Activated T-helper 1 cell treated with anti-CD3 and anti-CD28 coated beads, Interleukin-2, amount 50 U/mL, for 16 hours (primary cell): ENCODE measurements at places on chromosomes 7 and 10.
A peak's percentile ranks its signal among the peaks of the same experiment; 100 is the strongest.

- DNase-seq: no peak
These were observed 27.6 kb upstream of the PLPP4 start for GRCh38 chr10:120429395-120429794.

- no peak for DNase-seq
These were observed 4.5 kb upstream of the NODAL start for GRCh38 chr10:70445718-70446657.

DNA sequence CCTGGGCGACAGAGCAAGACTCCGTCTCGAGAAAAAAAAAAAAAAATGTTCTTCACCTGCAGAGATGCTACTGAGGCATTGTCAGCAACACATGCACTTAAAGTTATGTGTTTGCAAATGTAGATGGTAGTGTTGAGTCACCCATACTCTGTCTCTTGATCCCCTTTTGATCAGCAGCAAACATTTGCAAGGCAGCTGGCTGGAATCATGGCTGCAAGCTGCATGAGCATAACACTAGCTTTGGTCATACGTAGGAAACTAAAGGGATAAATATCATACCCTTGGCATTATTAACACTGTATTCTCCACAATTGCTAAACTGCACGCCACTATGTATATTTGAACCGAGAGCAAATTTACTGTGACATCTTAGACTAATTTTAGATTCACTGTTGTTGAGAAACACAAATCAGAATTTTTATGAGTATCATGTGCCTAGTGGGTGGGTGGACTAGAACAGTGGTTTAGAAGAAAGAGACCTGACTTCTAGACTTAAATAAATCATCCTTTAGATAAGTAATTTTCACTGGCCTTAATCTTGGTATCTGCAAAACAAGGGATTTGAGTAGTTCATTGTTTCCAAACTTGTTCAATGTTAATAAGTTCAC, 229.3 kb upstream of the MEOX2 start:
- DNase-seq: no peak

DNA sequence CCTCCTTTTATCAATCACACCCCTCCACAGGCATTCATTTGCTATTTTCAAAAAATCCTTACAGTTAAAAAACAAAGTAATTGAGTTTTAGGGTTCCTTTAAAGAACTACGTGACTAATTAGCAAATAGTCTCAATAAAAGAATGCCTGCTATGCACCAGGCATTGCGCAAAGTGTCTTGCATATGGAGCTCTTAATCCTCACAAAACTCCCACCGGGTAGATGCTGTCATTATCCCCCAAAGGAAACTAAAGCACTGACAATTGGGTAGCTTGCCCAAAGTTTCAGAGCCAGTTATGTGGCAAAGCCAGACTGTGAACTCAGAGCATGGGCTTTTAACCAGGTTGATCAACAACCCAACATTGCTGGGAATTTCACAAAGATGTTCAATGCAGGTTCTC, 305.7 kb downstream of the ELMO1 start:
- no peak for DNase-seq

GRCh38 chr10:113073549-113074189, 123.6 kb downstream of the TCF7L2 start:
- DNase-seq: no peak

DNA sequence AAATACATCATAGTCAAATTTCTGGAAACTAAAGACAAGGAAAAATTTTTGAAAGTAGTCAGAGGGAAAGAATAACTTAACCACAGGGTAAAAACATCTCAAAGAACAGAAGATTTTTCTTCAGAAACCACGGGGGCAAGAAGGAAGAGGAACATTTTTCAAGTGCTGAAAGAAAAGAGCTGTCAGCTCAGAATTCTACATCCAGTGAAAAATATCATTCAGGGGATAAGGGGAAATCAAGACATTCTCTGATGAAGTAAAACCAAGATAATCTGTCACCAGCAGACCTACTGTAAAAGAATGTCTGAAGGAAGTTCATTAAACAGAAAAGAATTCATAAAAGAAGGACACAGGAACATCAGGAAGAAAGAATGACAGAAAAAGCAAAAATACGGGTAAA, 111.2 kb upstream of the TMEM72 start:
- no peak for DNase-seq

DNA sequence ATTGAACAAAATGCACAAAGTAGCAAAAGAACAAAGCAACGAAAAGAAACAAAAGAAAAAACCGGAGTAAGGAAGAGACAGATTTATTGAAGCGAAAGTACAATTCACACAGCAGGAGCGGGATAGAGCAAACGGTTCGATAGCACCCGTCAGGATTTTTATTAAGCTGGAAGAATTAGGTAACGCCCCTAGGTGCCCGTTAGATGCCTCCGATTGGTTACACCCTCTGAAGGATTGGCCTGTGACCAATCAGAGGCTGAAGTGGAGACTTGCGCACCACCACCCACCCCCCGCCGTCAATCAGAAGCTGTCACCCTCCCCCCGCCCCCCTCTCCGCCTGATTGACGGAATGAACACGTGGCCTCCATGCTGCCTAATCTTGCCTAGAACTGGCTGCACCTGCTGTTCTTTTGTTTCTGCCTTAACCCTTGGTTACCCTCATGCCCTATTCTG, 16.8 kb downstream of the OCM2 start:
- no peak for DNase-seq

DNA sequence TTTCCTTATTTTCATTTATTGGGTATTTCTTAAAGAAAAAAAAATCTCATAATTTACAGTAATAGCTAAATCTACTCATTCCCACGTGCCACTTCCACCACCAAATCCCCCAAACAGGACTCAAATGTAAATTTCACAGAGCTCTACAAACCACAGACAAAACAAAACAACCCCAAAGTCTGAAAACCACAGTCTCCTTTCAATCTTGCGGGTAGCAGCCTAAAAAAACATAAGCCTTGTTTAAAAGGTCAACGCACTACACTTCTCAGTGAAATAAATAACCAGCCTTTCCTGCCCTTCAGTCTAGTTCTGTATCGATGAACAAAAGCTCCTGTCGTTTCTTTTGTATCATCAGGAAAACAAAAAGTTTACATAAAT, 121.8 kb upstream of the AFAP1L2 start:
- no peak for DNase-seq

- DNase-seq: no peak
These were observed 136.2 kb upstream of the FZD8 start for GRCh38 chr10:35778306-35778705.

DNA sequence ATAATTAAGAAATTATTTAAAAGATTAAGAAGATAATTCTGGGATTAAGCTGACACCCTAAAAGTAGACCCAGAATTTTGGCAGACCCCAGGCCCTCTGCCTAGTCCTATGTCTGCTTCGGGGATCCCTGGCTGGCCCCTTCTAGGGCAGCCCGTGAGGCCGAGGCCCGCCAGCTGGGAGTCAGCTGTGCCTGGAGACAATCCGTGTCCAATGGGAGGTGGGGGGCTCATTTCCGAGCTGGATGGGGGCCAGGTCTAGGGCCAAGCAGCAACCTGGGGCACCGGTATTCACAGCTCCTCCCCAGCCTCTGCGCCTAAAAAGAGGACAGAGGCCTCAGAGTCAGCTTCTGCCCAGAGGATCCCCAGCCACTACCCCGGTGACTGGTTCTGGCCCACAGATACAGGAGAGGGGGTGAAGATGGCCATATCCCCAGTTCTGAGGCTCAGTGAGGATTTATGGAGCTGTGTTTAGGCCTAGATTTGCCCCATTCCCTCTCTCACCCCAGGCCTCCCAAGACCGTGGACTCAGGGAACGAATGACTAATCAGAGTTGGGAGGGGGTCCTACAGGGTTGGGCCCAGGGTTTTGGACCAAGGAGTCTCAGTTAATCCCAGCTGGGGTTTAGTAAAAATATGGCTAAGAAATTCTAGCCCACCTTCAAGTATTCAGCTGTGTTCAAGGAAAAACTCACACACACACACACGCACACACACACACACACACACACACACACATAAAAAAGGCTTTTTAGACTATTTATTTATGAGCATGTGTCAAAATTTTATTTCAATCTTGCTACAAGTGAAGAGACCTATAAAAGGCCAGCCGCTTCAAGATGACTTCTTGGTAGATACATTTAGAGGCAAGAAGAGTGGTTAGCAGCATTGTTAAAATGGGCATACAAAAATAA, 37.4 kb upstream of the LBX1 start:
- no peak for DNase-seq

DNA sequence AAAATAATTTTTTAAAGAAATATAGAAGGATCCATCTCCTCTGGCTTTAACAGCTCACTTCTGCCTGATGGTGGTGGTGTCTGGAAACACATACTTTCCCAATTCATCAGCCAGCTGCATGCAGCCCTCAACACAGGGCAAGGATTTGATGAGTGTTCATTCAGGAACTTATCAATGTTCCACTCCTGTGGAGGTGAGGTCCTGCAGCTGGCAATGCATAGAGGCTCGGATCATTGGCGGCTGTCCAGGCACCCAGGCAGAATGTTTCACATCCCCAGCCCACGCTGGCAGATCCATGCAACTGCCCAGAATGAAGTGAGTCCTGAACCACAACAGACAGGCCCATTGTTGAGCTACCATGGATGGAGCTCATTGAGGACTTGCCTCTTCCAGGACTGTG, 55.2 kb upstream of the KCNMA1 start:
- no peak for DNase-seq

DNA sequence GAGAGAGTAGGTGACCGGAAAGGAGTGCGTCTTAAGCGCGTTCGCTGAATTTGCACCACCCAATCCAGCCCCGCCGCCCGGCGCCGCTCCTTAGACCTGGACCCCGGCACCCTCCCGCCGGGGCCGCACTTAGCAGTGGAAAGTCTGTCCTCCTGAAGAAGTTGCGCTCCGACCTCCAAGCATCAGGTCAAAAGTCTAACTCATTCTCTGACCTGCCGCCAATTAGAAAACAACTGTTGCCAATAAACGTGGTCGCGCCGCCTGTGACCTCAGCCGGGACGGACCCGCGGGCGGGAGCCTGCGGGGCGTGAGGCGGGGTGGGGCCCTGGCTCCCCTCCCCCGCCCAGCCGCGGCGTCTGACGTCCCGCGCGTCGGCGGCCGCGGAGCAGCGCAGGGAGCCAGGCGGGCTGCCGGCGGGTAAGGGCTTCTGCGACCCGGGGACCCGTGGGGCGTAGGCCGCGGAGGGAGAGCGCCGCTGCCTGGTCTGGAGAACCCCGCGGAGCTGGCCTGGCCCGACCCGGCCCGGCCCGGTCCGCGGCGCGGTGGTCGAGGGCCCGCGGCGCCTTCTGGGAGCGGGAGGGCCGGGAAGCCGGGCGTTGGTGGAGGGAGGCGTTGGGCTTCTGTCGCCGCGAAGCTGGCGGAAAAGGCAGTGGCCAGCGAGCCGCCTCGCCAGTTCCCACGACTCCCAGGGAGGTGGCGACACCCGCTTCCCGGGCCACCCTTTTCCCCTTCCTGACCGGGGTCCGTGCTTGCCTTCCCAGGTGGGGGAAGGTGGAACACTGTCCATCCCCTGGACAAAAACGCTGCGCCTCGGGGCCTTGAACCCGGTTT, at the start of gene BCAP29:
Gene BCAP29, plus strand, starts transcription at position 362 of the 831 bp plus-strand sequence. CDS start 527 bp downstream, outside the sequence.
- DNase-seq: peak; percentile 58

DNA sequence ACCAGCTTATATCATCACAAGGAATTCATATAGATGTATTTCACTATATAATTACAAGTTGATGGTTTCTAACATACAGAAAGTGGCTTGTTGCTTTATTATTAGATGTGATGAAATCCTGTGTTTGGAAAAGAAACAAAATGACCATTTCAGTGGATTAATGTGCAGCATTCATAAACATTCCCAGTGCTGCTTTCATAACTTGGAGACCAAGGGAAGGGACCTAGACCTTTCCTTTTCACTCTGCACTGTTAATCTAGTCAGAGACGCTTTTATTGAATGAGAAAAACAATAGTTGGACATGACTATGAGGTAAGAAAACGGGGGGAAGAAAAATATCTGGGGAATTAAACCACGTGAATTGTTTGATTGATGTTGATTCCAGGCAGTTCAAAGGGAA, 160.0 kb downstream of the HDAC9 start:
- no peak for DNase-seq

DNA sequence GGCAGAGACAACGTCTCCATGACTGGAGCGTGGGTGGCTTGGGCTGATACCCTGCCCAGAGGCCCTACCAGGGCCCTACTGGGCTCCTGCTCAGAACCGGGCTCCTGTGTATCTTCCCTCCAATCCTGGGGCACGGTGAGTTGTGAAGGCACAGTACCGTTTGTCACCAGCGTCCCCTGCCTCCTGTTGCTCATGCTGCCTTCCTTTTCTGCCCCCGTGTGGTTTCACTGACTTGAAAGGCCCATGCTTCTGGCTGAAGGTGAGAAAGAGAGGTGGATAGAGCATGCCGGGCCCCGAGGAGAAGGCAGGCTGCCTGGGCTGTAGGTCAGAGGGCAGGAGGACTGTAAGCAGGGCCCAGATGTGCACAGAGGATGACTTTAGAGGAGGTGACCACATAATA, 9.1 kb upstream of the DMBT1 start:
- peak; percentile 9 for DNase-seq

DNA sequence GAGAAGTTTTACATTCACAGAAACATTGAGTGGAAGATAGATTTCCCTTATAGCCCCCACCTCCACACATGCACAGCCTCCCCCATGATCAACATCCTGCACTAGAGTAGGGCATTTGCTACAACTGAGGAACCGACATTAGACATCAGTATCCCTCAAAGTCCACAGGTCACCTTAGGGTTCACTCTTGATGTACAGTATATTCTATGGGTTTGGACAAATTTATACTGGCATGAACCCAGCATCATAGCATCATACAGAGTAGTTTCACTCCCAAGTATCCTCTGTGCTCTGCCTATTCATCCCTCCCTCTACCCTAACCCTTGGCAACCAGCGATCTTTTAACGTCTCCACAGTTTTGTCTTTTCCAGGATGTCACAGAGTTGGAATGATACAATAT, 64.4 kb downstream of the VSTM4 start:
- DNase-seq: no peak

- DNase-seq: no peak
These were observed 87.4 kb downstream of the GALNT11 start for GRCh38 chr7:152112829-152113228.

DNA sequence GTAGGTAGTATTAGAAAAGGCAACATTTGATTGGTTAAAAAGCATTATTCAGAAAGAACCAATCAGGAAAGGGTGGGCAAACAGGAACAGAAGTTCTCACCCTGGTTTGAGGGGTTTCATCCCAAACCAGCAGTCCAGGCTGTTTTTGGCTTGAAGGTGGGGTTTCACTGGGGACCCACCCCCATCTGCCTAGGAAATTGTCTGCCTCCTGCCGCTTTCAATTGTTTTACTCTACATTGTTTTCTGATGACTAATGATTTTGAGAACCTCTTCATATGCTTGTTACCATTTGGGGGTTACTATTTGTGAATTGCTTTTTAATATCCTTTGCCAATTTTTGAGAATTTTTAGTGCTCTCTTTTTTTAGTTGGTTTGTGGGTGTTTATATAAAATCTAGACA, 3.3 kb upstream of the PCBD1 start:
- DNase-seq: no peak
